ENCODE measurements at places on chromosomes 2 and 18.

GRCh38 chr2:85786444-85786843 lies 32.7 kb downstream of the ATOH8 start:
- DNase-seq, result no peak

GRCh38 chr2:23565814-23566213 lies 180.8 kb downstream of the KLHL29 start:
- no peak for DNase-seq

DNA sequence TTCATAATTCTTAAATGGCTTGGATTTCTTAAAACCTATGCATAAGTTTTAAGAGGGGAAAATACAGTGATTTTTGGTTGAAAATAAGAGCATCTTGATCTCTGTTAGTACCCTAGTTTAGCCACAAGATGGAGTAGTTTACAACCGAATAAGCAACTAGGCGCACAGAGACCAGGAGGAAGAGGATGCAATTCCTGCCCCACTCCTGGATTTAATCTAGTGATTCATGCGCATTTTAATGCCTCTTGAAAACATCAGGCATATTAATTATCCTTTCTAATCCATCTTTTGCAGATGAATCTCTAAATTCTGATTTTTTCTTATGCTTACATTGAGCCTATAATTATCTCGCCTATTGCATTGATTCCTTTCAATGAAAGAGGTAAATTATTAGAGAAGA lies 76.7 kb downstream of the MRPS9 start:
- no peak for DNase-seq

DNA sequence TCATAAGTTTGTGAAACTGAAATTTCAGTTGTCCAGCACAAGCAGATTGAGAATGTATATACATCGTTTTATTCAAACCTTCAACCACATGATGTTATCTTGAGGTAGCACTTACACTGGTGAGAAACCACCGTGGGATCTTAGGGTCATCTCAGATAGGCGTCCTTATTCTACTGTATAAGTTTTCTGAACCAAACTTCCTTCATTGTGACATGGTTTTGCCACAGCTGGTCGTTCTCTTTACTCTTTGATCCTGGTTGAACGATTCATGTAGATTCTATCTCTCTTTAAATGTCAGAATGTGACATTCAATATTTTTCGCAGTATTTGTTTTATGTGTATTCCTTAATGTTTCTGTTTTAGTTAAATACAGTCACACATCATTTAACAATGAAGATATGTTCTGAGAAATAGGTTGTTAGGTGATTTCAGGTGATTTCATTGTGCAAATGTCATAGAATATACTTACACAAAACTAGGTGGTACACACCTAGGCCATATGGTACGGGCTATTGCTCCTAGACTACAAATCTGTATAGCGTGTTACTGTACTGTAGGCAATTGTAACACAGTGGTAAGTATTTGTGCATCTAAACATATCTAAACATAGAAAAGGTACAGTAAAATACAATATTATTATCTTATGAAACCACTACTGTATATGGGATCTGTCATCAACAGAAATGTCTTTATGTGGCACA lies 17.9 kb upstream of the ARHGAP25 start:
- no peak for DNase-seq

GRCh38 chr18:63218472-63218871 lies 101.1 kb downstream of the BCL2 start:
- DNase-seq, result no peak

DNA sequence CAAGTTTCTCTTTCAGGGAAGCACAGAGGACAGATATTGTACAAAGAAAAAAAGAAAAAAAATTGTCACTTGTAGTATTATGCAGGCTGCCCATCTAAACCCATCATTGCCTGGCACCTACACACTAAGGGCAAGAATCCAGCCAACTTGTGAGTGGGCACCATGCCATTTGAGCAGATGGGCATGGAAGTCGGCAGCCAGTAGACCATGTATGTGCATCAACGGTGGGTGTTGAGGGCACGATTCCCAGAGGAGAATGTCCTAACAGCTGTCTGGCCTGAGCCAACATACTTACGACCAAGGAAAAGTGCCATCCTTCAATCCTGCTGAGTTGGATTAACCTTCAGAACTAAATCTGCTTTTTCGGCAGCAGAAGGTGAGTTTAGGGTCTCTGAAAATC lies 63.9 kb downstream of the ARHGAP15 start:
- DNase-seq, result no peak

DNA sequence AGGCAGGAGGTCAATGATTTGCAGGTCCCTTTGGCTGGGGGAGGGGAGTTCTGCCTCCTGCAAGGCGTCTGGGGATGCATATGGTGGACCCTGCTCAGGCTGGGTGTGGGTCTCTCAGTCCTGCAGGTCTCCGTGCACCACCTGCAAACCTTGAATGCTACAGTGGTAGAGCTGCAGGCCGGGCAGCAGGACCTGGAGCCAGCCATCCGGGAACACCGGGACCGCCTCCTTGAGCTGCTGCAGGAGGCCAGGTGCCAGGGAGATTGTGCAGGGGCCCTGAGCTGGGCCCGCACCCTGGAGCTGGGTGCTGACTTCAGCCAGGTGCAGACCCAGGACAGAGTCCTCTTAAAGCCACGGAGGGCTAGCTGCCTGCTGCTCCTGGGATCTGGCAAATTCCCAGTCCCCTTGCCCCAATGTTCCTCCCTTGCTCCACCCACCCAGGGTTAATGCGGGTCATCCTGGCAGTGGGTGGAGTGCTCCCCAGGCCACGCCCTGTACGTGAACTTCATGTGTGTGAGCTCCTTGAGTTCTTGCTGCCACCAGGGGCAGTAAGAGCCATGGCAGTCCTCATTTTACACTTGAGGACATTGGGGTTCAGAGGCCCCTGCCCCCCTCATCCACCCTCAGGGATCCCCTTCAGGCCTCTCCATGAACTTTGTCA lies 3.1 kb downstream of the PROM2 start:
- DNase-seq, result peak; percentile 65

- DNase-seq, result no peak
These were observed 1.4 kb downstream of the FIGN start for GRCh38 chr2:163734401-163734800.

DNA sequence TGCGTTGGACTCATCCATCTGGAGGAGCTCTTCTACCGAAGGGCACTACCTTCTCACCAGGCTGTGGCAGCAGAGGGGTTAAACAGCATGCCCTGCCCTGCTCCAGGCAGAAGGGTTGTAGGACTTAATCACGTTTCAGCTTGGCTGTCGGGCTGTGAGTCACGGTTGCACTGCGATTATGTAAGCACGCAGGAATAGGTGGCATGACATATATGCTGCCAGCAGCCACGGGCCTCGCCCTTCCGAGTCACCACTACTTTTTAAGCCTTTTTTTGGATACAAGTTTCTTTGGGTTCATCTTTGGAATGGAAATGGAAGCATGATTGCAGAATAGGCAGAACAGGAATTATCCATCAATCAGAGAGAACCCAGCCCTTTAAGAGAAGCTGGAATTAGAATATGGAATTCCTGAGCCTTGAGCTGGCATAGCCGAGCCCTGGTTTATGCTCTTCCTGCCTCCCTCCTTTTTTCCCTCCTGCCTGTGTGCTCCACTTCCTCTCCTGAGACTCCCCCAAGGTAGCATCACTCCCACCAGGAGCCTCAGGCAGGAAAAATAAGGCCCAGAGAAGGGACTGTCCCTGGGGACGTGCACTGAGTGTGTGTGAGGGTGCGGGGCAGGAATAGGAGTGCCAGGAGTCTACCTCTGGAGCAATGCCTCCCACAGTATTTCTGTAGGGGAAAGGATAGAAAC lies 86.8 kb downstream of the SEMA4F start:
- DNase-seq, result peak; percentile 87

DNA sequence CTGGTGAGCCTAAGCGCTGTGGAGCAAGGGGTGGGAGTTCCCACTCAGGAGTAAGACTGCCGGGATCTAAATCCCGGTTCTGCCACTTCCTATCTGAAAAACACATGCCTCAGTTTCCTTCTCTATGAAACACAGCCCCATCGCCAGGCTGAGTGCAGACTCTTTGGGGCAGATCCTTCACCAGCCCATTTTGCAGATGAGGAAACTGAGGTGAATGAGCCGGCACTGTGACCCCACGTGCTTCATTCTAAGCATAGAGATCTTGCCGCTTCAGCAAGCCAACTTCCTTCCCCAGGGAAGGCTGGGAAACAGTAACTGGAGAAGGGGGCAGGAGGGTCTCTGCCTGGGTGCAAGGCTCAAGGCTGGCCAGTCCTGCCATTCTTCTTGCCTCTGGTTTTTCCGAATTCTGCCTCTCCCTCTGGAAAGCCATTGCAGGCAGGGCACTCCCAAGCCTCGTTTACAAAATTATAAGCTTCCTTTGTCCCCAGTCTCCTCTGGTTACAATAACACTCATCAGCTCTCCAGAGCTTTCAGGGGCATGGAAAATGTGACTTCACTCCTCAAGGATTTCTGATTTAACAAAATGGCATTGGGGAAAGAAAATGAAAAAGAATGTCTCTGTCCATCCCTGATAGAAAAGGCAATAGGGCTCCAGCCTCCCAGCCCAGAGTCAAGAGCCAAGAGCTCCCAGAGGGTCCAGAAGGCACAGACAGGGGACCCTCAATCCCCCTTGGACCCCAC lies 249.2 kb downstream of the TNS1 start:
- no peak for DNase-seq

- no peak for DNase-seq
These were observed 86.7 kb upstream of the UBE2E3 start for GRCh38 chr2:180893752-180894151.

DNA sequence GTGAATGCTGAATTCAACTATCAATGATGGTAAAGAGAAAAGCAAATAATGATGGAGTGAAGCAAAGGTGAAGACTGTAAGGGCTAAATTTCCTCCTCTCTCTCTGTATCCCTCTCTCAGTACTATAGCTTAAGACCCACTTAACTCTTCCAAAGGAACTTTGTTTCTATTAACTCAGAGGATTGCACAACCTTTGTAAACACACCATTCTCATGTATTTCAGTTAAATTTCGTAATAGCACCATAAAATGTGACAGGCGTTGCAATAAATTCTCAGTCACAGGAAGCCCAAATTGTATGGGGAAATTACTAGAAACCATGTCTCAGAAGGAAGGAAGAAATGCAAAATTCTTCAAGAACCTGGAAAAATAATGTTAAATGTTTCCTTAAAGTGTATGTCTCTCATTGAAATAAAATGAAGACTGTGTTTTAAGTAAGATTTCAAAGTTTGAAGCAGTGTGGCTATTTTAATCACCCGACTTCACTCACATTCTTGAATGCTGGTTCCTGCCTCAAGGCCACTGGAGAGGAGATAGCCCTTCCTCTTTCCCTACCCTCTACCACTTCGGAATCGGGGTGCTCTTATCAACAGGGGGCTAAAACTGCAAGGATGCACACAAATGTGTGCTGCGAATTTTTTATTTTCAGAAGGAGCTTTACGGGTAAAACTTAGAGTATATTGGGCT lies 112.1 kb downstream of the FTCDNL1 start:
- DNase-seq, result no peak

DNA sequence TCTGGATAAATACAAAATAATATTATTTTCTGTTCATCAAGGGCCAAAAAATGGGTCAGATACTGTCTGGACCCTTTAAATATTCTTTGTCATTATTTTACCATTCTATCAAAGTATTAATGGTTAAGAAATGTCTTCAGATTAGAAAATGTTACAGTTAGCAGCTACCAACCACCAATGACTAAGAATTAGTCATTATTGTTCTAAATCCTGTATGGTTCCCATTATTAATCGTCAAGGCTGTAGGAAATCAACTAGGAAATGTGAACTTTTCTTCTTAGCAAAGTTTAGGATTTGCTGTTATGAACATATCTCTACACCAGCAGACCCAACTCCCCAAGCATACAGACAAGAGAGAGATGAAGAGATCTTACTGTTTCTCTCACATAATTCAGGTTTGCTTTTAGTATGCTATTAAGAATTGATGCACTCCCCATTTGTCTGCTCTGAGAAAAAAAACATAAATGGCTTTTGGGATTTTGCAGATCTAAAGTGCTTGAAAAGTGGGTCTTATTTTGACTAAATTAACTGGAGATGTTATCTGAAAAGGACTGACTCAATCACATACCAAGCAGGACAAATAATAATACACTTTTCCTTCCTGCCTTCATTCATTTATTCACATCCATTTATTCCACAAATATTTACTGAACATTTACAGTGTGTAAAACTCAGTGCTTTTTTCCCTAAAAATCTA lies 147.7 kb downstream of the PPP1R1C start:
- DNase-seq, result no peak

GRCh38 chr2:1927896-1928568 lies 183.7 kb upstream of the PXDN start:
- DNase-seq, result peak; percentile 63

DNA sequence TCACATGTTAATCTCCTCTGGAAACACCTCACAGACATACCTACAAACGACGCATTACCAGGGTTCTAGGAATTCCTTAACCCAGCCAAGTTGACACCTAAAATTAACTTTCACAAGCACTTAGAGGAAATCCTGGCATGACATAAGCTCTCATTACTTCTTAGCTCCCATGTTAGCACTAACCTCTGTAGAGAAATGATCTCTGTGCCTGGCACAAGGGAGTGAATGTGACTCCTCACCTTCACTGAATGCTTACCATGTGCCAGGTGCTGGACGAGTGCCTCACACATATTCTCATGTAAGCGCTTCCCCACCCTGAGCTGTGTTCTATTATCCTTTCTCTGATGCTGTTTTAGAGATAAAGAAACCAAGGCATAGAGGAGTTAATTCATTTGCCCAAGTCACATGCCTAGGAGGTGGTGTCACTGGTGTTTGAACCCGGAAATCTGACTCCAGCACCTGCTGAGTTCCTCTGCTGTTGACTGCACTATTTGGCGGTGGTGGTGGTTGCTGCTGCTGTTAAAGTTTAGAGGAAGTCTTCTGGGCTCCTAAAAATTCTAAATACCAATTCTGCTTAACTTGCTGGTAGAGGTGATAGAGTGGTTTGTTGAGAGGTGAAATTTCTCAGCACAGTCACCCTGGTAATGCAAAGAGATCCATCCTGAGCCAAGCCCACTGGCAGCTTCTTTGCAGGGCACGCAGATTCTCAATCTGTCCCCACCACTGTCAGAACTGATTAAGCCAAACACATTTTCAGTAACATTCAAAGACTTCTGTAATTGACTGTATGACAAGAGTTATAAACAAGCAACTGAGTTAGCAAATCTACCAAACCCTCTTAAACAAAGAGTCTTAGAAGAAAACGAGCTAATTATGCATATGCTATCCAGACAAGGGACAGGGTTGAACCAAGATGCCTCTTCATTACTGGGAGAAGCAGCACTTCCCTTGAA lies 200.3 kb downstream of the CMPK2 start:
- no peak for DNase-seq

DNA sequence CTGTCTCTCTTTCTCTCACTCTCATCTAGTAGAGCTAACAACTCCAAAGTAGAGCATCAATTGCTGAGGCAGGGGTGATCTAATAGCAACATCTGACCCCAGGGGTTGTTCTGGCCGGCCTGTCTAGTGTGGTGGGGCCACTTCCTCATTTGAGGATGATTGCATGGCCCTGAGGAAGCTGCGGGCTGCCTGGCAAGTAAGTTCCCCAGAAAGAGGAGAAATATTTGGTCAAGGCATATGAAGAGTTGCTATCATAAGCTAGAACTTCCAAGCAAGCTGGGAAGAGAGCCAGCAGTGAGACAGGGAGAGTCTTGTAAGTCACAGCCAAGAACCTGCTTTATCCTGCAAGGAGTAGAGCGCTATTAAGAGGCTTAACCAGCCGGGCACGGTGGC lies 50.8 kb upstream of the TMEM87B start:
- peak; percentile 88 for DNase-seq

GRCh38 chr2:150292807-150293206 lies 194.7 kb downstream of the RND3 start:
- DNase-seq, result no peak

All from lower leg skin (tissue), 4 donors.